ENCODE measurements at places on chromosomes 6 and 20. TPM values are rescaled to one million over a fixed set of nuclear protein-coding genes. Genes with fewer than 3 reads are reported as not detected.

GRCh38 chr20:3901028-3901705 lies 12.0 kb downstream of the PANK2 start:
- DNase-seq = no peak

Gene TULP4
- total RNA-seq = 104 TPM

Gene OTOR
- total RNA-seq = not detected

Gene CD83
- total RNA-seq = 1.5 TPM

Gene CSNK2B
- 155 TPM for total RNA-seq

- DNase-seq = no peak
Measured at GRCh38 chr20:9015984-9016324, 52.9 kb upstream of the PLCB4 start.

- no peak for DNase-seq
Measured at GRCh38 chr20:33482581-33482980, 7.3 kb upstream of the CBFA2T2 start.

DNA sequence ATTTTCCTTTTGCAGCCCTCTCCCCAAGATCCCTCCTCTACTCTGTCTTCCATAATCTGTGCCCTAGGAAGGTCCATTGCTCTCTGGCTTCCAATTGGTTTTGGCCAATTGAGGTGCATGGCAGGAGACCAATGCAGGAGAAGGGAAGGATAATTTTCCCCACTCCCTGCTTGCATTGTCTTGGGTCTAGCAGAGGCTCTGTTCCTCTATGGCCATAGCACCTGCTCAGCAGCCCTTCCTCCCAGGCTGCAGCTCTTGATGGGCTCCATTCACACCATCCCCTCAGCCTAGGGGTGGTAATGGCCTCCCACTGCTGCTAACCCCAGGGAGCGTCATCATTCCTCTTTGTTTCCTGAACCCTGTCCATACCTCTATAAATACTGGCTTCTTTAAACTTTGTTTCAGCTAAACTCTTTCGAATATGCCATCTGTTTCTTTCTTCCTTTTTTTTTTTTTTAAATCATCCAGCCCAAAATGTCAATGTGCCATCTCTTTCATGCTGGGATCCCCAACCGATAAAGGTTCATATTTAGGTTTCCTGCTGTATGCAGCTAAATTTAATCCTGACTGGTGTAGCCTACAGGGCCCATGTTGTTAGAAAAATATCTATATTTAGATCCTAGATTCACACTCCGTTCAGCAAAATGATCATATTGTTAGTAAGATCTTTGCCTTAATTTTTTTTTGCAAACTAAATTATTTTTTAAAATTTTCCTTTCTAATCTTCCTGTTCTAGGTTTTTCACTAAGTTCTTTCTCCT lies 63.8 kb downstream of the HECA start:
- no peak for DNase-seq

Gene PGC
- total RNA-seq = not detected

Gene PROCR
- 17.0 TPM for total RNA-seq

DNA sequence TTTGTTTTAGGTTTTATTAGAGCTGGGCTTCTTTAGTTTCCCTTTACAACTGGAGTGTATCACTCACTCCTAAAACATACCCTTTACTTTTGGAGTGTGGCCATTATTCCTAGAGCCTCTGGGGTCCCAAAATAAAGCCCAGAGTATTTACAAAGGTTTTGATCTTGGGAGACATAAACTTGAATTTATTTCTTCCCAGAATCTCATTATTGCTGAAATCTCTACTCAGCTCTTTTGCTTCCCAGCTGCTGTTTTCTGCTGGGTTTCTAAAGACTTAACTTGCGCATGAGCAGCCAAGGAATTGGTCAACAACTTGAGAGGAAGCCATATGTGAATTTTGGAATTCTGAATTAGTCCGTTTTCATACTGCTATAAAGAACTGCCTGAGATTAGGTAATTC lies 94.5 kb upstream of the NRSN1 start:
- no peak for DNase-seq

Gene C20orf144
- not detected for total RNA-seq

- no peak for DNase-seq
Measured at GRCh38 chr6:3847521-3847920, 1.7 kb upstream of the FAM50B start.

DNA sequence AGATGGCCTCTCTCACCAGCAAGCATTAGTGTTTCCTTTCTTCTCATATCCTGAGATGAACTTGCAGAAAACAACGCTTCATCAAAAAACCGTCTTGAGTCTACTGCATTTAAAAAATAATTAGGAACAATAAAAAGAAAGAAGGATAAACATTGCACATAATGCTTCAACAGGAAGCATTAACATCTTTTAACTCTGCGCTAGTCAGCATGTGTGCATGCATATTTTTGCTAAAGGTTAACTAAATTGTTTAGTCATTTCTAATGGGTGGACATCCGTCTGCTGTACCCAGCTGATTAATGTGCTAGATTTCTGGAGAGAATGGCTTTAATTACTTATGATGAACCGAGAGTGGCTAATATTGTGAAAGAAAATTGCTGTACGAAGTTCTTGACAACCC lies 349.3 kb downstream of the SOX4 start:
- DNase-seq = no peak

Gene TBX18
- total RNA-seq = 3.5 TPM

Gene SIRPA
- 20.2 TPM for total RNA-seq

- no peak for DNase-seq
Measured at GRCh38 chr6:69894578-69895347, 28.4 kb downstream of the COL19A1 start.

- DNase-seq = no peak
Measured at GRCh38 chr6:15547400-15547799, 115.4 kb downstream of the DTNBP1 start.

Gene HFE
- total RNA-seq = 7.3 TPM

- no peak for DNase-seq
Measured at GRCh38 chr20:57317789-57318371, 11.7 kb upstream of the SPO11 start.

GRCh38 chr6:165849534-165850430 lies 186.7 kb upstream of the PDE10A start:
- DNase-seq = no peak

GRCh38 chr6:14597090-14597489 lies 479.5 kb downstream of the CD83 start:
- DNase-seq = no peak

DNA sequence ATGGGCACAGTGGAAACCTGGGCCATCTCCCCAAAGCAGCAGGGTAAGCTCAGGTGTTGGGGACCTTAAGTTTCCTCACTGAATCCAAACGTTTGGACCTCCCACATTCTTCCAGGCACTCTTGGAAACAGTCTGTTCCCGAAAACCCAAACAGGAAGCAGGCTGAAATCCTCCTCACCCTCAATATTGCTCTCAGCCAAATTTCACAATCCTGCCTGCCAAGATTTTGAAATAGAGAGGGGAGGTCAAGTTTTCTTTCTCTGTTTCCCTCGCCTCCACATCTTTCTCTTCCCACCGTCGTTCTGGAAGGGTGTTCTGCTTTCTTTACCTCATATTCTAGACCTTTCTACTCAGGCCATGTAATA lies 392.0 kb upstream of the SASH1 start:
- no peak for DNase-seq

Gene PNISR
- total RNA-seq = 35.7 TPM

Gene TRAPPC3L
- total RNA-seq = not detected

DNA sequence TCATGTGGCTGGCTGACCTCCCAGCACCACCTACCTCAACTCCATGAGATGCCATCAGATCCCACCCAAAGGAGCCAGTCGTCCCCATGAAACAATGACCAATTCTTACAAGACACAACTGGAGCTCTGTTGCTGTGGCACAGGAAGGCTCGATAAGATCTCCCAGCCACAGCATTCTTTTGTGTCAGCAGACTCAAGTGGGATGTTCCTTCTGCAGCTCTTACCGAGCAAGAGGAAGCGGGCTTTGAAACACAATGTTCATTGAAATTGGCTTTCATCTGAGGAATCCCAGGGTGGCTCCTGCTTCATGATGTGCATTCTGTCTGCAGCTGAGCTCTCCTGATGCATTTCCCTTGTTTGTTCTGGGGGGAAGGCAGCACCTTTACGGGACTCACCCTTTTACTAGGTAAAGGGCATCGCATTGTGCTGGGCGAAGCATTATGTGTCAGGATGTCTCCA lies 222.0 kb upstream of the SGK1 start:
- no peak for DNase-seq

Gene TMEM217
- total RNA-seq = 4.7 TPM

DNA sequence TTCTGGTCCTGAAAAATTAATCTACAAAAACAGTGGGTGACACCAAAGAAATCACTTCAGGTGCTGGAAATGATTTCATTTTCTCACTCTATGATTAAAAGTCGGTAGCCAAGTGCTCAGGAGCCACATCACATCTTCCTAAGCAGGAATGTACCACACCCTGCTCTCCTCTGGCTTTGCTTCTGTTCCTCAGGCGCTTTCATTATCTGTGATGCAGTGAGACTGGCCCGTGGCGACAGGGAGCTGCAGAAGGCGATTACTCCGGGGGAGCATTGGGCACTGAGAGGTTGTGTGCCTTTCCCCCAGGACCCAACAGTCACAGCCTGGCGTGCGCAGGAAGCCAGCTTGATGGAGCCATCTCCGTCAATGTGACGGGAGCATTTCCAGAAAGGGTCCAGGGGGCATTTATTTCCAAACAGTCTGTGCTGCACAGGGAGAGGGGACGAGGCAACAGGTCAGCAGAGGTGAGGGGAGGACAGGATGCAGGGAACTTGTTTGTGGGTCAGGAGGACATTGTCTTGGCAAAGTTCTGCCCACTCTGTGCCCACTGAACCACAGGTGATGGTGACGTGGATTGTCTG lies 5.6 kb upstream of the ZNF831 start:
- DNase-seq = no peak

Gene CTAGE9
- total RNA-seq = not detected

DNA sequence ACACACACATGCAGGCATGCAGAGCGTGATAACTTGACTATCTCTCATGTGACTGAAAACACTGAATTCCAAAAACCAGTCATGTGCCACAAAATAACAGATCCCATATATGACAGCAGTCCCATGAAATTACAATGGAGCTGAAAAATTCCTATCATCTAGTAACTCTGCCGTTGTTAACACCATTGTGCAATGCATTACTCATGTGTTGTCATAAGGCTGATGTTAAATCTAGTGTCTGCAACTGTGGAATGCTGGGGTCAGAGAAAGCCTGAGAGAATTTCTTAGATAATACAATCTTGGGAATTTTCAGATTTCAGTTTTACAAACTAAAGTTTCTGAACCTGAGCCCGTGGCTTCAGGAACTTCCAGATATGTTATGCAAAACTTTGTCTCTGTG lies 70.2 kb downstream of the LYRM4 start:
- no peak for DNase-seq

GRCh38 chr6:38364775-38365174 lies 275.0 kb downstream of the BTBD9 start:
- no peak for DNase-seq

Gene MAS1
- total RNA-seq = not detected

Gene BTNL2
- total RNA-seq = not detected

Gene PRSS16
- 5.1 TPM for total RNA-seq

Gene OXT
- not detected for total RNA-seq

DNA sequence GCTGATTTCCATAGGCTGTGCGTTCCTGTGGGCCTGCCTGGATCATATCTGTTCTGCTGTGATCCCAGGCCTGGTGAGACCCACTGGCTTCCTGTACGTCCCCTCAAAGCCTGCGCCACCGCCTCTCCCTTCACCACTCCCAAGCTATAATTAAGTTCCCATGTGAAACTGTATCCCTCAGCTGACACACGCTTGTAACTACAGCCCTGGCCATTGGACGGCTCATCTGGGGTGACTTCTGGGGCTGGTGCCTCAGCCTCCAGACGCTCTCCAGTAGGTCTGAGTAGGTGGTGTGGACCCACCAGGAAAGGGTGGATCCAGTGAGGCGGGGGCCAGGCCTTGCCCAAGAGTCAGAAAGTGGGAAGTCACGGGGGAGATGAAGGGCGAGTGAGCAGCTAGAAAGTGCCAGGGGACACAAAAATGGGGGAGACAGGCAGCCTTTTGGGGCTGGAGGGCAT lies 21.0 kb downstream of the PPARD start:
- no peak for DNase-seq

DNA sequence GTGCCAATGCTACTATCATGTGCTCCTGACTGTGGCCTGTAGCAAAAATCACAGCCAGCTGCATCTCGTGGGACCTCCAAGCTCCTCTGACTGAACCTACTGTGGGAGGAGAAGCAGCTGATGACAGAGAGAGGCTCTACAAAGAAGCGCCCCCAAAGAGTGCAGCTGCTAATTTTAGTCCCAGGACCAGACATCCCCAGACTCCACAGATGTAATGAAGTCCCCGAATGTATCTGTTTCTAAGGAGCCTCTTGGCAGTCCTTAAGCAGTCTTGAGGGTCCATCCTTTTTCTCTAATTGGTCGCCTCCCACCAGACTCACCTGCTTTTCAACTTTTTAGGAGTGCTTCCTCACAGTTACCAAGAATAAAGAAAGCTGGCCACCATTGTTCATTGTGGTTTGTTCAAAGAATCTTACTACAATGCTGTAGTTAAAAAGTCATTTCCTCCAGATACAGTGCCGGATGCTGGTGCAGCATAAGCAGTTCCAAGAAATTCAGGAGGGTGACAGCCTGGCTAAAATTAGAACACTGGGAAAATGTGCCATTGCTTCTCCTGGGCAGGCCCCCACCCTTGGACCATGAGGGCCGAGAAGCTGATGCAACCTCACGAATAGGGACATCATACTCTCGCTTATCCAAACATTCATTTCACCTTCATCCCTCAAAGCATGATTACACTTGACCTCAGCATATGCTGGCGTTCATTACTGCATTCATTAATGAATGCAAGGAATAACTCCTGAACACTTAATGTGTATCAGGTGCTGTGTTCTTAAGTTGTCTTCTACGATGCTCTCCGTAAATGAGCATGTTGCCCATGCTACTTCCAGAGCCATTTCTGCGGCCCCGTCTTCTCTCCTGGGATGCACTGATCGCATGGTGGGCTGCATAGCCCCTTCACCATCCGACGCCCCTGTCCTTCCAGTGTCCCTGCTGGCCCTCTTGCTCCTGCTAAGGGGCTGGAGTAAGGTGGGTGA lies 66.4 kb downstream of the LY86 start:
- DNase-seq = no peak

DNA sequence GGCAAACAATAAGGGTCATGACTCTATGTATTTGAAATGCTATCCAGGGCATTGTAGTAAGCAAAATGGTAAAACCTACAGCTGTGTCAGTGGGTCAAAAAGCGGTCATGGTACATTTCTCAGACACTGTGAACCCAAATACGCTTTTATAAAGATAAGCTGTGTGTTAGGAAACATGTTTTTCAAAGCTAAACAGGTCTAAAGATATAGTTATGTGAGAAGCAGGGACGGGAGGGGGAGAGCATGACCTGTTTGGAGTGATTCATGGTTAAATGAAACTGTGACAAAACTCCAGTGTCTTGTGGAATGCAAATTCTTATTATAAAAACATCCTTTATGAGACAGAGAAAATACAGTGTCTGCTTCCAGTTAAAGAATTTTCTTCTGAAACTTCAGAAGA lies 205.4 kb upstream of the BMP2 start:
- no peak for DNase-seq

Measured in esophagus squamous epithelium (tissue), 5 donors.